ENCODE measurements at places on chromosomes 12 and 14.

DNA sequence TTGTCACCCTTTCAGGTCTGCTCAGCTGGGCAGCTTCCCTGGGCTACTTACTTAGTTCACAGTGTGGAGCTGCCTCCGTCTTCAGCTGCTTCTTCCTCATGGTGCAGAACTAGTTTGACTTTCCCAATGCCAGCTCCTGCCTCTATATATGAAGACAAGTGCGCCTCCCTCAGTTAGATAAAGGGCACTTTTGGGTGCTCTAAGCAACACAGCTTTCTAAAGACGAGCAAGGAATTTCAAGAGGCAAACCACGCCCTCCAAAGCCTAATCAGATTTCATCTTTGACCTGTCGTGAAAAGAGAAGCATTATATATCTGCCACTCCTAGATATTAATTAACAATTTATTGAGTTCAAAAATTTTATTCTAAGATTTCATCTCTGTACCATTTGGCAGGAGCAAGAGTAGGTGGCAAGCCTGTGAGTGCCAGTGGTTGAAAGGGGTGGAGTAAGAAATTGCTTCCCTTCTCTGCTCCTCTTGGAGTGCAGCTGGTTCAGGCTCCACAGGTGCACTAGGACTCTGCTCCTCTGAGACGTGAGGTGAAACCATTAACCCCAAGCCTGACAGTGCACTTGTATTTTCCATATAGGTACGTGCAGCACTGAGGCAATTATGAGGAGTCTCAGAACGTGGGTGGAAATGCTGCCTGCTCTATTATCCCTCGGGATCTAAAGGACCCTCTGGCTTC, 2.1 kb upstream of the SLC11A2 start:
- DNase-seq, result no peak
- H3K36me3 ChIP-seq, result no peaks in the 10 kb centered on the region
- H3K27me3 ChIP-seq, result no peaks in the 10 kb centered on the region

GRCh38 chr14:35669782-35670181, 135.8 kb downstream of the INSM2 start:
- H3K36me3 ChIP-seq, result peaks cover 12% of the 10 kb centered on the region
- H3K4me3 ChIP-seq, result no peak overlapping the region

GRCh38 chr14:51759950-51760349, 100.5 kb upstream of the GNG2 start:
- DNase-seq, result no peak
- no peaks in the 10 kb centered on the region for H3K36me3 ChIP-seq
- H3K27ac ChIP-seq, result no peak overlapping the region
- no peaks in the 10 kb centered on the region for H3K4me1 ChIP-seq
- H3K4me3 ChIP-seq, result no peak overlapping the region

- no peaks in the 10 kb centered on the region for H3K36me3 ChIP-seq
- H3K27ac ChIP-seq, result no peak overlapping the region
- H3K27me3 ChIP-seq, result no peaks in the 10 kb centered on the region
- DNase-seq, result no peak
- H3K4me1 ChIP-seq, result no peaks in the 10 kb centered on the region
- H3K4me3 ChIP-seq, result no peak overlapping the region
These were observed 3.0 kb upstream of the DHRS4 start for GRCh38 chr14:23950411-23951135.

DNA sequence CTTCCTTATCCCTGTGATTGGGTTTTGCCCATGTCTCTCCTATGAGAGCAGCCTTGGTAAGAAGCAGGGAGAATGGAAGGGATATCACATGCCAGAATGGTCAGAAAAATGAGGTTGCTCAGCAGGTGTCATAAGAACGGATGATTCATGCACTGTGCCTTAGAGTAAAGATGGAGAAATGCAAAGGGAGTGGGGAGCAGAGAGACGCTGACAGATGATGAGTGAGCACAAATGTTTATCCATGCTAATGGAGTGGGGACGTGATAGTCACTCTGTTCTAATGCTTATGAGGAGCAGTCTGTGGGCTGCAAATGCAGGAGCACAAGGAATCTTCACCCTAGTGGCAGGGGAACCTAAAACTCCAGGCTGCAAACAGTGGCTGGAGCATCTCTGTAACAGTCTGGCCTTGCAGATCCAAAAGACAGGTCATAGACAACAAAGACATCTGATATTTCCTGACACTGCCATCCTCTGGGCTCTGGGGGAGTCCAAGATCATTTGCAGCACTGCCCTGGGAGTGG, 243.2 kb downstream of the CACNA1C start:
- no peak overlapping the region for H3K27ac ChIP-seq
- DNase-seq, result no peak
- H3K4me3 ChIP-seq, result no peak overlapping the region

DNA sequence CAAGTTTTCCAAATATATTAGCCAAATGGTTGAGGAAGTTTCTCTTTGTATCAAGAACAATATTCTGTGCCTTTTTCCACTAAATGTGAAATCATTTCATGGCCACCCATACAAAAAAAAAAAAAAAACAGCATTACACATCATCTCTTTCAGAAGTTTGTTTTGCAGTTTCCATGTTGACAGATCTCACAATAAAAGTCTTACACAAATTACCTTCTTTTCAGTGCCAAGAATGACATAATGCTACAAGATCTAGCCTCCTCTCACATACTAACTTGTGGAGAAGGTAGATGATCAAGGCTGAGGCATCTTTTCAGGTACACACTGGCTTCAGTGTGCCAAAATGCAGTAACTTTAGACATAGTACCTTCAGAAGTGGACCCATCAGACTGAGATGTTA, 35.3 kb downstream of the PRKD1 start:
- no peak overlapping the region for H3K27ac ChIP-seq
- no peaks in the 10 kb centered on the region for H3K36me3 ChIP-seq
- H3K4me3 ChIP-seq, result no peak overlapping the region
- DNase-seq, result no peak

DNA sequence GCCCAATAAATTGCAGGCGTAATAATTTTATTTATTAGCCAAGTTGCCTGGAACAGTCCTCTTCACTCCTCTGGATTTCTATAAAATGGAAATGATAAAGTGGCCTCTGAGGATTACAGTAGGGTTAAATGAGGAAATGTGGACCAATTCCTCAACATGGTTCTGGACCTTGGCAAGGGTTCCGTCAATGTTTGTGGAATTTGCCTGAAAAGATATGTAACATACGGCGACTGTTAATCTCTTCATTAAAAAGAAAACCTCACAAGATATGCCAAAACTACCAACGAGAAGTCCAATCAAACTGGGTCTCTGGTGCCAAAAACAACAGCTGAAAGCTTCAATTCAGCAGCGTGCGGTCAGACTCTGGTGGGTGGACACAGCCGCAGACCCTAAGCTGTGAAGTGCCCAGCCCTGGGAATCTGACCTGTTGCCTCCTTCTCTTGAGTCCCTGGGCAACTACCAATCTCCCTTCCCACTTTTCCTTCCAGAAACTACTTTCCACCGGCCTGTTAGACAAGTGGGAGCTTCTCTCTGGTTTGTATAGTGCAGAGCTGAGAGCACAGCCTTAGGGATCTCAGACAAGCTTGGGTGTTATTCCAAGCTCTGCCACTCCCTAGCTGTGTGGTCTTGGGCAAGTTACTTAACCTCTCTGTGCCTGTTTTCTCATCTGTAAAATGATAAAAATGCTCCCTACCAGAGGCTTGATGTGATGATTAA, 190.5 kb upstream of the GSC start:
- H3K27me3 ChIP-seq, result peaks cover 7% of the 10 kb centered on the region
- no peak overlapping the region for H3K27ac ChIP-seq
- no peak for DNase-seq
- H3K36me3 ChIP-seq, result no peaks in the 10 kb centered on the region
- no peak overlapping the region for H3K4me3 ChIP-seq

GRCh38 chr12:73421832-73422231, 1115.8 kb upstream of the ATXN7L3B start:
- H3K36me3 ChIP-seq, result no peaks in the 10 kb centered on the region
- no peak overlapping the region for H3K4me3 ChIP-seq
- no peaks in the 10 kb centered on the region for H3K27me3 ChIP-seq
- H3K27ac ChIP-seq, result no peak overlapping the region
- no peak for DNase-seq

GRCh38 chr14:101125719-101126651, 222.5 kb upstream of the RTL1 start:
- no peaks in the 10 kb centered on the region for H3K4me1 ChIP-seq
- H3K27me3 ChIP-seq, result peaks cover 31% of the 10 kb centered on the region
- H3K4me3 ChIP-seq, result no peak overlapping the region

- no peak for DNase-seq
- H3K4me1 ChIP-seq, result no peaks in the 10 kb centered on the region
- H3K27me3 ChIP-seq, result peaks cover 18% of the 10 kb centered on the region
- H3K36me3 ChIP-seq, result no peaks in the 10 kb centered on the region
- H3K27ac ChIP-seq, result no peak overlapping the region
These were observed 266.4 kb upstream of the SFSWAP start for GRCh38 chr12:131444220-131445164.

GRCh38 chr14:68970038-68970612, 9.0 kb downstream of the ACTN1 start:
- no peak for DNase-seq
- peak overlapping the region; percentile 47 for H3K27ac ChIP-seq
- H3K4me3 ChIP-seq, result no peak overlapping the region
- H3K27me3 ChIP-seq, result no peaks in the 10 kb centered on the region

- H3K4me1 ChIP-seq, result no peaks in the 10 kb centered on the region
- H3K27ac ChIP-seq, result no peak overlapping the region
- no peaks in the 10 kb centered on the region for H3K27me3 ChIP-seq
- H3K36me3 ChIP-seq, result no peaks in the 10 kb centered on the region
These were observed 473.7 kb upstream of the FLRT2 start for GRCh38 chr14:85056267-85056666.

- H3K36me3 ChIP-seq, result no peaks in the 10 kb centered on the region
- H3K4me1 ChIP-seq, result peaks cover 59% of the 10 kb centered on the region
- H3K27ac ChIP-seq, result peak overlapping the region; percentile 94
These were observed 90.7 kb downstream of the NINJ2 start for GRCh38 chr12:572532-572899.

- peaks cover 3% of the 10 kb centered on the region for H3K4me1 ChIP-seq
- H3K36me3 ChIP-seq, result no peaks in the 10 kb centered on the region
- no peak overlapping the region for H3K27ac ChIP-seq
- H3K4me3 ChIP-seq, result no peak overlapping the region
These were observed 23.2 kb upstream of the ANO6 start for GRCh38 chr12:45192707-45193106.

- no peak for DNase-seq
- peak overlapping the region; percentile 72 for H3K4me3 ChIP-seq
- no peaks in the 10 kb centered on the region for H3K36me3 ChIP-seq
- peak overlapping the region; percentile 84 for H3K27ac ChIP-seq
These were observed 1.1 kb downstream of the GXYLT1 start for GRCh38 chr12:42143452-42144157.
